ENCODE measurements at places on chromosomes 3 and 15. TPM values are rescaled to one million over a fixed set of nuclear protein-coding genes. Genes with fewer than 3 reads are reported as not detected.

GRCh38 chr15:99546441-99547100 lies 19.2 kb upstream of the MEF2A start:
- H3K27ac ChIP-seq: no peak overlapping the region
- H3K27me3 ChIP-seq: no peaks in the 10 kb centered on the region

AP3B2 gene
- 0.94 TPM for total RNA-seq

- peaks cover 19% of the 10 kb centered on the region for H3K4me1 ChIP-seq
- H3K4me3 ChIP-seq: no peak overlapping the region
- H3K27ac ChIP-seq: no peak overlapping the region
- H3K27me3 ChIP-seq: no peaks in the 10 kb centered on the region
Observed at GRCh38 chr15:101191242-101191641, 60.6 kb downstream of the CHSY1 start.

LDHAL6B gene
- not detected for total RNA-seq

SMCO1 gene
- not detected for total RNA-seq

DNA sequence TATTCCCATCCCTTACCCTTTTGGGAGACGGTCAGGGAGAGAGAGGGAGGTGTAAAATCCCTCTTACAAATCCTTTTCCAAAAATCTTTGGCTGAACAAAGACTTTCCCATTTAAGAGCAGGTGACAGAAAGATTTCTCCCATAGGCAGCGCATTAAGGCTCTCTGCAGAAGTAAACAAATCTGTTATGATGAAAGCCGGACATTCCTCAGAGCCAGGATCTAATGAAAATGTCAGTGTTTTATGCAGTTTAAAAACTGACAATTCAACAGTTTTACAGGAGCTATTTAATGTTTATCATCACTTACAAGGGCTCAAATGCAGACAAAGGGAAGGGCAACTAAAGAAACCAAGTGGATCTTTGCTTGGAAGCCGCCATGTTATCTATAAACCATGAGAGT lies 108.3 kb upstream of the WNT5A start:
- no peak overlapping the region for H3K27ac ChIP-seq
- H3K4me3 ChIP-seq: no peak overlapping the region
- no peaks in the 10 kb centered on the region for H3K27me3 ChIP-seq

GRCh38 chr15:40323953-40324937 lies 753 bp downstream of the INAFM2 start:
- H3K27ac ChIP-seq: peak overlapping the region; percentile 93
- peaks cover 15% of the 10 kb centered on the region for H3K4me1 ChIP-seq
- H3K27me3 ChIP-seq: peaks cover 2% of the 10 kb centered on the region
- no peak for DNase-seq
- peaks cover 5% of the 10 kb centered on the region for H3K36me3 ChIP-seq

GMPS gene
- total RNA-seq: 25.1 TPM

DNA sequence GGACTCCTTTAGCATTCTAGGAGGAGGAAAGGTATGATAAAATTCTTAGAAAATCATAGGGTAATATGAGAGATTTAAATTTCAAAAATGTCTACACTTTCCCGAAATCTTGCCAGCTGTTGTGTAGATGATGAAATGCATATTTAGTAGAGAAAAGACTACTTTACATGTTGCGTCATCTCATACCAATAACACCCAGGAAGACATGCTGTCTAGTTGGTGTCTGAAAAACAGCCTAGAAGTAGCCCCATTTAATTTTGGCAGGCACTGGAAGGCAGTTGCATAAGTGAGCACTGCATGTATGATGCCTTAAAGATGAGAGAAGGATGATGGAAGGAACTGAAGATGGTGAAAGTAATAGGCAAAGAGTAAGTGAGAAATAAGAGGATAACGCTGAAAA lies 310.5 kb upstream of the TPM1 start:
- no peaks in the 10 kb centered on the region for H3K4me1 ChIP-seq
- no peaks in the 10 kb centered on the region for H3K27me3 ChIP-seq
- no peaks in the 10 kb centered on the region for H3K36me3 ChIP-seq
- DNase-seq: peak; percentile 73
- H3K27ac ChIP-seq: no peak overlapping the region

DNA sequence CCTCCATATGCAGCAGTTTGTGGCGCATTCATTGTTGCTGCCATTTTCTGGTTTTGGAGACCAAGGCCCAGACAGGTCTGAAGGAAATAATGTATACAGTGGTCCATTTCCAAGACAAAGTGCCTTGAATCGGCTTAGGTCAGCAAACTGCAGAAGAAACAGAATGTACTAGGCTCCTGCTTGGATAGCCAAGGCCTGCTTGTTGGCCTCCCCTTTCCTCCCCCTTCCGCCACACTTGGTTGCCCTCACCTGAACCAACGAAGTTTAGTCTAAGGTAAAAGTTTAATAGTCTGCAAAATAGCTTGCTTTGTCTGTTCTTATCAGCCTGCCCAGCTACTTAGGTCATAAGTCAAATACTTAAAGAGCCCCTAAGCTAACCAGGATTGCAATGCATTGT lies 12.0 kb upstream of the RTP3 start:
- H3K27ac ChIP-seq: no peak overlapping the region
- no peak for DNase-seq
- no peaks in the 10 kb centered on the region for H3K4me1 ChIP-seq
- H3K27me3 ChIP-seq: no peaks in the 10 kb centered on the region
- no peaks in the 10 kb centered on the region for H3K36me3 ChIP-seq
- no peak overlapping the region for H3K4me3 ChIP-seq

DNA sequence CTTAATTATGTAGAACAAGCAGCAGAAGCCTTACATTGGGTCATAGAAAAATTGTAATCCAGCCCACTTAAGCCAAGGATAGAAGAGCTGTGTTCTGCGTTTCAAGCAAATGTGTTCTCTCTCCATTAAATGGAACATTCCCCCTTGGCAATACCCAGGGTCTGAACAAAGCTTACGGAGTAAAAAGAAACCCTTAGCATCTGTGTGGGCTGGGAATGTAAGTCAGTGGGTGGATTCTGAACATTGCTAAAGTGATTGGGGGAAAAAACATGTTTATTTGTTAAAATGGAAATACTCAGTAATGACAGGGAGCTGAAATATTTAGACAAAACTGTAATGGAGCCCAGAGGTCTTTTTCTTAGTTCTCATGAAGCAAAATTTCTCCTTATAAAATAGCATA lies 147.4 kb downstream of the DUT start:
- no peak for DNase-seq
- H3K36me3 ChIP-seq: no peaks in the 10 kb centered on the region
- no peaks in the 10 kb centered on the region for H3K4me1 ChIP-seq

DNA sequence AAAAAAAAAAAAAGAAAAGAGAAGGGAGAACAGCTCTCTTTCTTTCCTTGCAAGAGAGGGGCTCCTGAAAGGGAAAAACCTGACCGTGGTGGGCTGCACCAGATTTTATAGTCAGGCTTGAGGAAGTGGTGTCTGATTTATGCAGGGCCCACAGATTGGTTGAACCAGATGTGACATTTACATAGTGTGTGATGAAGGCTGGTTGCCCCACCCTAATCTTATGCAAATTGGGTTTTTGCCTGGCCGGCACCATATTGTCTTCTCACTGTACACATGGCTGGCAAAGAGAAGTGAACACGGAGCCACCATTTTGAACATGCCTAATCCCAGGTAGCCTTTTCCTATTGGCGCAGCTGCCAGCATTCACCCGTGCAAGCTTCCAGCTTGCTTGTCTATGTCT lies 154.4 kb downstream of the OXSM start:
- no peaks in the 10 kb centered on the region for H3K4me1 ChIP-seq
- H3K27me3 ChIP-seq: no peaks in the 10 kb centered on the region
- H3K4me3 ChIP-seq: no peak overlapping the region
- H3K27ac ChIP-seq: no peak overlapping the region

GRCh38 chr3:195956577-195956976 lies 48.2 kb upstream of the TNK2 start:
- DNase-seq: no peak
- no peaks in the 10 kb centered on the region for H3K4me1 ChIP-seq
- no peak overlapping the region for H3K4me3 ChIP-seq
- no peak overlapping the region for H3K27ac ChIP-seq

DNA sequence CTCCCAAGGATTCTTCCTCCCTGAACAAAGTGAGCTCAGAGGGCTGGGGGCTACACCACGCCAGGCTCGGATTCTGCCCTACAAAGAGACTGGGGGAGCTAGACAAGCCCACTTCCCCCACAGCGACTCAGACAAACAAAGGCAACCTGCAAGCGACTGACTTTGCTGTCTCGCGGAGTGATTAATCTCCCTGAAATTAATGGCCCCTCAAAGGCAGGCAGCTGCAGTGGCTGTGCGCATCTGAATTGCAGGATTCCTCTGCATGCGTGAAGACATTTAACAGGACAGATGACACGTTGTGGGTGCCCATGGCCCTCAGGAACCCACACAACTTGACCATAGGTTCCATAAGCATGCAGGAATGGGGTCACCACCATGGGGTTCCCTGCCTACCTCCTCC lies 18.4 kb downstream of the CTXND1 start:
- DNase-seq: no peak
- no peak overlapping the region for H3K27ac ChIP-seq
- peaks cover 4% of the 10 kb centered on the region for H3K36me3 ChIP-seq
- no peaks in the 10 kb centered on the region for H3K4me1 ChIP-seq
- no peak overlapping the region for H3K4me3 ChIP-seq

MAGI1 gene
- total RNA-seq: 38.9 TPM

CHRD gene
- 6.7 TPM for total RNA-seq

DNA sequence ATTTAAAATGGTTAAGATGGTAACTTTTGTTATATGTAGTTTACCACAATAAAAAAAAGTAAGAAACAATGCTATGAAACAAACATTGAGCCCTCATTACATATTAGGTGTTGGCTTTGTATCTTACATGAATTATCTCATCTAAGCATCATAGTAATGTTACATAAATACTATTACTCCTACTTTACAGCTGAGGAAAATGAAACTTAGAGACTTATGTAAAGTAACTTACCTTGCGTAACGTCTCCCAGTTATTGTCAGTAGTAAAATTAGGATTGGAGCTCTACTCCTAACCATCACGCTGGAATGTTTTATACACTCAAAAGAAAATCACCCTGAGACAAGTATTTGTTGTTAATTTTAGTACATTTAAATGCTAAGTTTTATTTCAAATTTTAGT lies 42.2 kb downstream of the DNAJC13 start:
- H3K4me3 ChIP-seq: no peak overlapping the region
- no peaks in the 10 kb centered on the region for H3K27me3 ChIP-seq
- H3K27ac ChIP-seq: no peak overlapping the region
- H3K36me3 ChIP-seq: peaks cover 18% of the 10 kb centered on the region
- no peak for DNase-seq

GRCh38 chr3:12224181-12225147 lies 64.4 kb upstream of the PPARG start:
- H3K4me1 ChIP-seq: peaks cover 2% of the 10 kb centered on the region
- no peak for DNase-seq
- no peaks in the 10 kb centered on the region for H3K27me3 ChIP-seq
- no peak overlapping the region for H3K4me3 ChIP-seq
- H3K27ac ChIP-seq: no peak overlapping the region

FGF7 gene
- 19.3 TPM for total RNA-seq

- H3K4me1 ChIP-seq: peaks cover 30% of the 10 kb centered on the region
- DNase-seq: no peak
- H3K36me3 ChIP-seq: no peaks in the 10 kb centered on the region
- H3K27ac ChIP-seq: no peak overlapping the region
- H3K27me3 ChIP-seq: no peaks in the 10 kb centered on the region
Observed at GRCh38 chr15:35693886-35694285, 147.9 kb upstream of the DPH6 start.

DNA sequence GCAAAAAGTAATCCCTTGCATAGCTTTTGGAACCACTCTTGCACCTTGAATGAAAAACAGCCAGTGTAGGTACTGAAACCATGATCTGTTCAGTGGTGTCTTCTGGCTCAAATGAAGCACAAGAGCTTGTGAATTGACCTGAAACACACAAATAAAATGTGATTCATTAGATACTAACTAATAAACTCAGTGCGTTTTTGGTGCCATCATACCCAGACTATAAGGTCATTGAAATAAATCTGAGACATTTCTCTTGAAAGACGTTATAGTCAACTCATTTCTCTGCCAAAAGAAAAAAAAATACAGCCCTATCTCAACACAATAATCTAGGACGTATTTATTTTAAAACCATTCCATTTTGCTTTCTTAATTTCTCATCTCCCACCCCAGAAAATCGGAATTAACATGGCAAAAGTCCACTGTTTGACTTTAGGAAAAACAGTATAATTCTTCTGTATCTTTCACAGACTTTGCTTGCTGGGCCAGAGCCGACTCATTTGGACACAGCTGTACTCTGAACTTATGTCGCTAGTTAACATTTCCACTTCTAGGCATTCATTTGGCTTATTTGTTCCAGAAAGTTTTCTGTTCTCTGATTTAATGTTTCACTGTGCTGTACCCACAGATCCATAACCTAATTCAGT lies 284.9 kb upstream of the TBL1XR1 start:
- no peaks in the 10 kb centered on the region for H3K27me3 ChIP-seq
- peak; percentile 73 for DNase-seq
- no peaks in the 10 kb centered on the region for H3K36me3 ChIP-seq
- H3K27ac ChIP-seq: no peak overlapping the region

DNA sequence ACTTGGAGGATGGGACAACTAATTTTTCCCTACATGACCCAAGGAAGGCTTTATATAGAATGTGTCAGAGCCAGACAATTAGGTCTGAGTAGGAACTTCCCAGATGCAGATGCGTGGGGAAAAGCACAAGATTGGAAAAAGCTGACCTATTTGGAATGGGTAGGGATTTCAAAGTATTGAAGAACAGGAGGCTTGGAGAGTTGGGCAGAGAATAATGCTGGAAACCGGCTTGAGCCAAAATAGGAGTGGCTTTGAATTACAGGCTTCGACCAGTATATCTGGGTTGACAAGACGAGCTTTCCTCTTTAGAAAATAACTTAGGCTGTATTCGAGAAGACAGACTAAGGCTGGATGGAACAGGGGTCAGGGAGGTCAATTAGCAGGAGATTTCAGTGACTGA lies 181.1 kb downstream of the GBE1 start:
- no peaks in the 10 kb centered on the region for H3K4me1 ChIP-seq
- peak; percentile 42 for DNase-seq
- H3K27ac ChIP-seq: no peak overlapping the region

All from lung (tissue), 17 donors.